Activated T-helper 2 cell treated with anti-CD3 and anti-CD28 coated beads, Interferon-gamma antibody, Interleukin-2, Interleukin-4, amounts not matched to agents 10 μg/mL and 5 μg/mL and 100 μg/mL, durations not matched to agents 14 hours and 24 hours and 36 hours (primary cell): ENCODE measurements at places on chromosomes 16 and 17.

- peak; percentile 47 for DNase-seq
Observed at GRCh38 chr17:44222112-44222869, 2.8 kb upstream of the UBTF start.

DNA sequence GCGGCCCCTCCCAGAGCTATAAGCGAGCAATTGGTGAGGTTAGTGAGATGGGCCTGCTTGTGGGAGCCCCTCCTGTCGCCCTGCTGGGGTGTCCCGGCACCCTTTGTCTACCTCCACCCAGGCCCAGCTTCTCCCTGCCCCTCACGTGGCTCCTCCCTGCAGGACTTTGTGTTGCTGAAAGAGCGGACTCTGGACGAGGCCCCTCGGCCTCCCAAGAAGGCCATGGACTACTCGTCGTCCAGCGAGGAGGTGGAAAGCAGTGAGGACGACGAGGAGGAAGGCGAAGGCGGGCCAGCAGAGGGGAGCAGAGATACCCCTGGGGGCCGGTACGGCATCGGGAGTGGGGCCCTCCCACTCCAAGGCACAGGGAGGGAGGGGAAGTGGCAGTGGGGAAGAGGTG lies 6.1 kb upstream of the C17orf107 start:
- no peak for DNase-seq

- DNase-seq = no peak
Observed at GRCh38 chr16:66065925-66066324, 300.6 kb upstream of the CDH5 start.

DNA sequence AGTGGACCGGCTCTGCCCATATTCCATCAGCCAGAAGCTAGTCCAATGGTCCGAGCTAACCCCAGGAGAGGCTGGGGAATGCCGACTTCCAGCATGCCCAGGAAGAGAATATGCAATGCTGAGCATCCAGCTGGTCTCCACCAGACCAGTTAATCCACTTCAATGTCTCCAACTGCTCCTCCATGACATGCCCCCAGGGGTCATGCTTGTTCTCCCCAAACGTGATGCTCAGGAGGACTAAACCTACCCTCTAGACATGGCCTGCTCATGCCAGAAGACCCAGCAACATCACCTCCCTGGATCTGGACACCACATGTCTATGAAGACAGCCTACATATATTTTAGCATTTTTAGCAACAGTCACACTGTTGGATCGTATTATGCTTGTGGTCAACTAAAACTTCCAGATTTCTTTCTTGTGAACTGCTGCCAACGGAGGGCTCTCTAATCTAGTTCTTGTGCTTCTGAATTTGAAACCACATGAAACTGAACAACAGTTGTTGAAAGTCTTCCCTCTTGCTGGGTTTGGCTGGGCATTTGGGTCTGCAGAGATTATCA lies 245.1 kb downstream of the SOX9 start:
- DNase-seq = no peak

GRCh38 chr16:84537491-84538151 lies 33.2 kb upstream of the MEAK7 start:
- no peak for DNase-seq
